ENCODE measurements at places on chromosomes 7 and 10. TPM values are rescaled to one million over a fixed set of nuclear protein-coding genes. Genes with fewer than 3 reads are reported as not detected.
A peak's percentile ranks its signal among the peaks of the same experiment; 100 is the strongest.

- no peak for DNase-seq
Observed at GRCh38 chr7:131625817-131626372, 69.5 kb upstream of the PODXL start.

- DNase-seq, result no peak
Observed at GRCh38 chr10:103111031-103111917, 81.8 kb downstream of the NT5C2 start.

DNA sequence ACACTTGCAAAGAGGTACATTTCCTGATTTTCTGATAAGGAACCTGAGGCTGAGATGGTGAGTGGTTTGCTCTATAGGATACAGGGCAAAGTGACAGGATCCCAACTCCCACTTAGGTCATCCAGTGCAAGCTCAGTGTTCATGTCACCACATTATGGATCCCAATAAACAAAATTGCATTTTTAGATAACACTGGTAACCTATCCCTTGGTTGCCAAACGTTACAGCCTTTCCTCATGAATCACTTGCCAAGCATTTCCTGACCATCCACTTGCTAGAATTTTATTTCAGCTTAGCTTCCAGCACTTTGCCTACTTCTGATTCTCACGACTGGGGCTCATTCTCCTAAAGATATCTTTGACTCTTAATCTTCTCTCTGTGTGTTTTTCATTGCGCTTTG, 131.4 kb upstream of the ODAD2 start:
- no peak for DNase-seq

DNA sequence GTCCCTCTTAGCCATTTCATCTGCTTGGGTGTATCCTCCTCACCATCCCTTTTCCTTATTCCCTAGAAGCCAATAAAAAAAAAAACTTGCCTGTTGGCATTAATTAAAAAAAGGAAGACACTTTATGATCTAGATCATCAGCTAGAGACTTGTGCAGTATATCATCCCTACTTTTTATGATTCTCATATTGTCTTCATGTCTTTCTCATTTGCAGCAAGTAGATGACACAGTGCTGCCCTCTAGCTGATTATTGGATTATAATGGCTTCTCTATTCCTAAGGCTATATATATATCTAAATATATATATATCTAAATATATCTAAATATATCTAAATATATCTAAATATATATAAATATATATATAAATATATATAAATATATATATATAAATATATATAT, 272.4 kb upstream of the LRGUK start:
- no peak for DNase-seq

GRCh38 chr10:44390585-44391072, 5.7 kb upstream of the CXCL12 start:
- DNase-seq, result no peak

- DNase-seq, result peak; percentile 59
Observed at GRCh38 chr10:89029785-89030437, 39.3 kb downstream of the FAS start.

GRCh38 chr7:99111591-99111990, 32.3 kb downstream of the SMURF1 start:
- no peak for DNase-seq

DNA sequence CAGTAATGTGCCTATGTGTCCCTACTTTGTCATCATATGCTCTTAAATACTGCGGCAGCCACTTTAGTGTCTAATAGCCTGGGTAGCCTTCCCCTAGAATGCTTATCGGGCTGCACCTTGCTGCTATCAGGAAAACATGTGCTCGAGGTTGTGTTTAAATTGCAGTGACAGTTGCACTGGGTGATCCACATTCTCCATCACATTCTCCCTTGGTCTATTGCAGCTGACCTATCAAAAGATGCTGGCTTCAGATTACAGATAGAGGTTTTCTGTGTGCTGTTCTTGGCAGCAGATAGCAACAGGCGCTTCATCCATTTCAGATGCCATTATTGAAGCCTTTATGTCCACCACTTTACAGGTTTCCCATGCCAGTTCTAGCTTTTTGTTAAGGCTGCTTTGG, 130.1 kb upstream of the MDFIC start:
- DNase-seq, result no peak

RAB19 gene
- total RNA-seq, result 3.0 TPM

TMEM26 gene
- total RNA-seq, result not detected

SMKR1 gene
- 1.4 TPM for total RNA-seq

SLC26A4 gene
- total RNA-seq, result 7.7 TPM

Measured in naive thymus-derived CD4-positive, alpha-beta T cell (primary cell).